ENCODE measurements at places on chromosomes 3 and 15.

DNA sequence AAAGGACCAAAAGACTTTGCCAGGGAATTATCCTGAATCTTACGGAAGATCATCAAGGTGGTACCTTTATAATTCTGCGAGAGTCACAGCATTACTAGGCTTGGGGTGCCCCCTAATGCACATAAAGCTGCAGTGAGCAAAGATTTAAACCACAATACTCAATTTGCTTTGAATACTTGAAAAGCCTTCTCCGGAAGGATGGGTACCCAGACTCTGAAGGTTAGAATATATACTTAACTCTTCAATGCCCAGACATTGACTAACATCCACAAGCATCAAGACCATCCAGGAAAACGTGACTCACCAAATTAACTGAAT lies 117.8 kb upstream of the KCNH8 start:
- no peak for DNase-seq

DNA sequence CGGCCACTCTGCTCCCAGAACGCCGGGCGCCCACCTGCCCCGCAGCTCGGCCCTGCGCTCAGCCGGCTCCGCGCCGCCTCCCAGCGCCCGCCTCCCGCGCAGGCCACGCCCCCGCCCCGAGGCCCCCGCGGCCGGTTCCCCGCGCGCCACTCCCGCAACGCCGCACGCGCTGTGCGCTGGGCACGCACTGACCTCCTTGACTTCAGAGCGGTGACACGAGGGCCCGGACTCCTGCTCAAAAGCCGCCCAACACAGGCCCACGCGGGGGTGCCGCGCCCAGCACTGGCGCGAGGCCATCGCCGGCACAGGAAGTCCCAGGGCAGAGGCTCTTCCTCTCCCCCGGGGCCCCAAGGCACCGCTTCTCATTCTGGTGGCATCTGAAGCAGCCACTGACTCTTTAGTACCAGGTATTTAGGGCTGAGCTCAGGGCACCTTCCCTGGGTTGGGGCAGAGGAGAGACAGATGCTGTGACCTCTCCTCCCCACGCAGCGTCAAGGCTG lies 12.4 kb downstream of the TNK2 start:
- peak; percentile 71 for DNase-seq

- no peak for DNase-seq
Measured at GRCh38 chr15:31814082-31814481, 216.2 kb upstream of the CHRNA7 start.

DNA sequence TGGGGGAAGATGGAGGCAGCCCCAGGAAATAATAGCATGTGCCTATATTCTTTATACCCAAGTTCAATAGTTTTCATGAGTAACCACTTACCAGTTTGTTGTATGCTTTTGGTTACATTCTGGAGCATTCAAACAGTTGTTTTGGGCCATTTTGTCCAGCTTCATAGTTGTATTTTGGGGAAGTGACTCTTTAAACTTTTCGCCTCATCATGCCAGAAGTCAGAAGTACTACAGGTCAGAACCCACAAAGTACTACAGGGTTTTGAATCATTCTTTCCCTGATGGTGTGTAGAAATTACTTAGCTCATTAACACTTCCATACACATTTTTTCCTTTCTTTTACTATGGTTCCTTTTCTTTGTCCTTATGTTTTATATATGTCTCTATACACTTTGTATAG lies 210.6 kb downstream of the ARPP21 start:
- DNase-seq = no peak

DNA sequence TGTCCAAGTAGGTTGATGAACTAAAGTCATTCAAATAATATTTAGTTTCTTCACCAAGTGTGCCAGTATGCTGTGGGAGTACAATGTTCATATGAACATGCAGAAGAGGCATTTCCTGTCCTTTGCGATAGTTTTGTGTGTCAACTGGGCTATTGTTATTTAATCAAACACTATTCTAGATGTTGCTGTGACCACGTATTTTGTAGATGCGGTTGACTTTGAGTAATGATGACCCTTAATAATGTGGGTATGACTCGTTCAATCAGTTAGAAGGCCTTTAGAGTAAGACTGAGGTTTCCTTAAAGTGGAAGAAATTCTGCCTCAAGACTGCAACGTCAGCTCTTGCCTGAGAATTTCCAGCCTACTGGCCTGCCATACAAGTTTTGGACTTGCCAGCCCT lies 470.7 kb upstream of the CBLB start:
- no peak for DNase-seq

GRCh38 chr15:71278989-71279756 lies 163.9 kb downstream of the THSD4 start:
- no peak for DNase-seq

GRCh38 chr3:1661839-1662238 lies 436.8 kb upstream of the CNTN4 start:
- DNase-seq = no peak

DNA sequence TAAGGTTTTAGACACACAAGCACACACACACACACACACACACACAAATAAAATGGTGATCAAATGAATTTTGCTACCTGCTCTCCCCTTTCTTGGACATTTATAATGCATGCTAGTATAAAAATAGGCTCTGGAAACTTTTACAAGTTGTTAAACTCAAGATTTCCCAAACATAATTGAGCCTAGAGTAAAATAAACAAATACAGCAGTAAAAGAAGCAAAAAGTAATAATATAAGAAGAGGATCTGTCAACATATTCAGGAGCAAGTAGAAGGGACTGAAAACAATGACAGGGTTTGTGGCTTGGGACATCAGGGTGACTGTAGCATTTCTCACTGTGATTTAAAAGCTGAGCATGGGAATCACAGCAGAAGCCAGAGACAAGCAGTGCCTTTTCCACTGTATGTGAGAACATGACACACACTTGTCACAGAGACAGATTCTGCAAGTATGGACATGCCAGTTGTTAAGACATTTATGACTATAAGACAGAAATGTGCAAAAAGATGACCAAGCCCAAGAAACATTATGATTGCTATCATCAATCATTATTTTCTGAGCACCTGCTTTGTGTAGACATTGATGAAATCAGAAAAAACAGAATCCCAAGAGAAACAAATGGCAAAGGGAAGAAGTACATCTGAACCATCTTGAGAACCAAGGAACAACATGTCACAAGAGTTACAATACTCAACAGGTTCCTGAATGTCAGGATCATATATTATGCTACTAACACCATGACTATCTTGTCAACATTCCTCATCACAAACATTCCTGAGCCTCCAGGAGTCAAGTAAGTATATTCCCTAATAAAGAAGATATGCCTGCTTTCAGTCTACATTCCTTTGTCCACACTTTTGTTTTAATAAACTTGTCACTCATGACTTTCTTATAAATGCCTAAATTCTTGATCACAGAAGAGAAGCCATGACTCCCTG lies 7.1 kb downstream of the THRB start:
- no peak for DNase-seq

DNA sequence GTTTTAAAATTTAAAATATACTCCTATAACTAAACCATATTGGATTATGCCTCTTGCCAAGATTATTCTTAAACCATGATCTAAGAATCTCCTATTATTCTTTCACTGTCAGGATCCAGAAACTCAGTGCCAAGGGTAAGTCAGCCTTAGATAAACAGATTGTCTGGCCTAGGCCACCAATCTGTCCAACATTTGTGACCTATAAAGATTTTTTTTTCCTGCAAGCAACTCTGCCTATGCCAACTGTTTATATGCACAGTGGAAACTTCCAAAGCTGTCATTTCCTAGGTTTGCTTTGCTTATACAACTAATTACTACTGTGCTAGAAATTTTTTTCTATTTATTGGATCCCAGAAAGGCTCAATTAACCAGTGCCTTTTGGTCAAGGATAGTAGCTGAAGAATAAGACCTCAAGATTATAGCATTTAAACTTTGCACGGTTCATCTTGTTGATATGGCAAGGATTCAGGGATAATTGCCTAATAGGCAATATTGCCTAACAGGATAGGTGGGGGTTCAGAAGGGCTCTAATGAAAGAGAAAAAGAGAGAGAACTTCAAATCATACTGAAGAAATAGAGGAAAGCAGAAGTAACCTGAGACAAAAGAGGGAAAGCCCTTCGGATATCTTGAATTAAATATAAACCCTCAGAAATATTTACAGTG lies 22.8 kb downstream of the GAP43 start:
- no peak for DNase-seq

DNA sequence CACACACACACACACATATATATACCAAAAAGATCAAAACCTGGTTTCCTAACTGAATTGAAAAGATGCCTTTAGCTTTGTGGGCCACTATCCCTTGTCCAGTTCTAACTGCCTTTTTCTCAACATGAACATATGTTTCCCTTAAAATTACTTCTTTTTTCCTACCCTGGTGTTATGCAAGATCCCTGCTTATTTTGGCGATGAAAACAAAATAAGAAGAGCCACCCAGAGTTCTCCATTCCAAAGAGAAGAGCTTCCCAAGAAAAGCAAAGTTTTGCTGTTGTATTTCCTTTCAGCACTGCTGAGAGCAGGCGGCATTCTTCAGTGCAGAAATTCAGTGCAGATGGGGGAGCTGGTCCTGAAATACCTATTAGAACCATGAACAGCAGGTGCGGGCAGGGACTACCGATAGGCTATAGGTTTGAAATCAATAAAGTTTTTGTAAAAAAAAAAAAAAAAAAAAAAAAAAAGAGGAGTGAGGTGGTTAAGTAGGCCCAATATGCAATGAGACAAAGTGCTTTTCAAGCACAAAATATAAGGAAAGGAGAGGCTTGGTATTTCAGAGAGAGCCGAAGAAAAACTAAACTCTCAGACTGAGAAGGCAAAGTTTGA lies 238.0 kb downstream of the FOXP1 start:
- DNase-seq = no peak

DNA sequence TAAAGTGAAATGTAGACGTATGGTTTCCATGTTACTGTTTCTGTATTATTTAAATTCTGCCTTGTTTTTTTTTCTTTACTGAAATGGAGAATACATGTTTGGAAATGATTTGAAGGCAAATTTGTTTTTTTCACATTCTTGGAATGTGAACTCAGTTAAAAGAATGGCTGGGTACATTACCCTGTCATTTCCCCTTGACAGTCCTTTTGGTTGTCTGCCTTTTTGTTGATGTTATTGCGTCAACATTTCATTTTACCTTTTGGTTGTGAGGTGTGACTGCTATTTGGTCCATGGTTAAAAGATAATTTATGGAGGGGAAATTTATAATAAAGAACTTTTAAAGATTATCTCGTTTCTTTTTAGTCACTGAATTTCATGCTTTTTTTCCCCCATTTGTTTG lies 3.2 kb upstream of the GPR171 start:
- DNase-seq = no peak

DNA sequence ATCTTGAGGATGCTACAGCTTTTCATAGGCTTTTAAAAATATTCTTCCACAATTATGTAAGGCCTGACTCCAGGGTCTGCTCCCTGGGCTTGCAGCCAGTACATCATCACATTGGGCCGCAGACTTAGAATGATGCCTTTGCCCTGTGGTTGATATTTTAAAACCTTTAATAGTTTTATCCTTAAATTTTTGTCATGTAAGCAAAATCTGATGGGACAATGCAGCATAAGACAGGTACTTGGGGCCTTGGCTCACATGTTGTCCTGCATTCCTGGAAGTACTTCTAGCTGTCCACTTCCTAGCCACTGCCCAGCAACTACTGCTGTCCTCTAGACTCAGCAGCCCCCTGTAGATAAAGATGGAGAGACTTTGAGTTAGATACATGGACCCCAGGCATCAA lies 197.3 kb upstream of the SLITRK3 start:
- DNase-seq = no peak

- DNase-seq = no peak
Measured at GRCh38 chr3:29335438-29335837, 54.6 kb downstream of the RBMS3 start.

DNA sequence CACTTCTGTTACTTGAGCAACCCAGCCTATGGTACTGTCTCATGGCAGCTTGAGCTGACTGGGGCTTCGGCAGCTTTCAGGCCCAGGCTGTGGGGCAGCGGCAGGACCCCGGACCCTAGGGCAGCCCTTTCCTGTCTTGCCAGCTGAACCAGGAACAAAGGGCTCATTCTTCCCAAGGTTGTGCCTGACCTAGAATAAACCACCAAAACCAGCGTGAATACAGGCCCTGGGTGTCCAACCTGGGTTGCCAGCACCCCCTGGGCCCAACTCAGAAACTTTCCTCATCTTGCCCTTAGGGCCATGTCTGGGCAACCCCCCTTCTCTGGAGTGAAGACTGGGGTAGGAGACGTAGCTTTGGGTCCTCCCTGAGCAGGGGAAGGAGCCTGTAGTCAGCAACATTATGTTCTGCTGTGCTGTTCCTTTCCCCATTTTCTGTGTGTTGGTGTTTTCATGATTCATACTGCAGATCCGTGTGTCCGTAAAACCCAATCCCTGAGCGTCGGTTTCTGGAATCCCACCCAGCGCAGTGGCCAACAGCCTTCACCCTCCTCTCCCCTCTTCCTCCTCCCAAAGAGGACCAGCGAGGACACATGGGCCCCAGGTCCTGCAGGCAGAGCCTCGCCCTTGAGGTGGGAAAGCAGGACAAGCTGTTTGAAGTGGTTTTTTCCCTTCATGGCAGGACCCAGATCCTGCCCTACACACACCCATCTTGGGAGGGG lies 33.5 kb downstream of the TKT start:
- no peak for DNase-seq

- no peak for DNase-seq
Measured at GRCh38 chr3:23762759-23763477, 42.8 kb upstream of the UBE2E1 start.

- DNase-seq = no peak
Measured at GRCh38 chr3:16945330-16945729, 60.6 kb downstream of the PLCL2 start.

- no peak for DNase-seq
Measured at GRCh38 chr15:25054329-25054728, 99.5 kb downstream of the SNRPN start.

DNA sequence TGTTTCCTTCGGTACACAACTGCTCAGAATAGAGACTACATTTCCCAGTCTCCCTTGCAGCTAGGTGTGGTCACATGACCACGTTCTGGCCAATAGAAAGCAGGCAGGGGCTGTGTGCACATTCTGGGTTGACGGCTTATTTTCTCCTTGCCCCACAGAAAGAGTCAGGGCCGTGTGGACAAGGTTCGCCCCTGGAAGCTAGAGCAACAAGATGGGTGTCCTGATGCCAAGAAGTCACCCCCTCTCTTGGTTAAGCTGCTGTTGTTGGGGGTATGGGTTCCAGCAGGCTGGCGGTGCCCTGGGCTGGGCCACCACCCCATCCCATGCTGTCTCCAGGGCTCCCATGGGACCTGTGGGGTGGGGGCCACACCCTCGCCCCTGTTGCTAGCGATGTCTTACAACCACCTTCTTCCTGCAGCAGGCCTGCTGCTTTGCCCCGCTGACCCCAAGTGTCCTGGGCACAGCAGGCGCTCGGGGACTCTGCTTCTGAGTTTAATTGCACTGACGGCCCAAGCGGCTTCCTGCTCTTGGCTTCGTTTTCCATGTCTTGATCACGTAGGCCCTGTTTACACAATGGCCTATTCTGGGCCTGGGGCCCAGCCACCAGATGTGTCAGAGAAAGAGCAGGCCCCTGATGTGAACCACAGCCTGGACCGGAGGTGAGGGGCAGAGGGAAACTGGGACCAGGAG lies 24.9 kb downstream of the ABTB1 start:
- peak; percentile 41 for DNase-seq

- DNase-seq = no peak
Measured at GRCh38 chr3:161393310-161393709, 22.0 kb upstream of the SPTSSB start.
